ENCODE measurements at places on chromosomes 16 and 17.
A peak's percentile ranks its signal among the peaks of the same experiment; 100 is the strongest.

- DNase-seq, result no peak
Observed at GRCh38 chr16:74862743-74863244, 88.2 kb upstream of the FA2H start.

DNA sequence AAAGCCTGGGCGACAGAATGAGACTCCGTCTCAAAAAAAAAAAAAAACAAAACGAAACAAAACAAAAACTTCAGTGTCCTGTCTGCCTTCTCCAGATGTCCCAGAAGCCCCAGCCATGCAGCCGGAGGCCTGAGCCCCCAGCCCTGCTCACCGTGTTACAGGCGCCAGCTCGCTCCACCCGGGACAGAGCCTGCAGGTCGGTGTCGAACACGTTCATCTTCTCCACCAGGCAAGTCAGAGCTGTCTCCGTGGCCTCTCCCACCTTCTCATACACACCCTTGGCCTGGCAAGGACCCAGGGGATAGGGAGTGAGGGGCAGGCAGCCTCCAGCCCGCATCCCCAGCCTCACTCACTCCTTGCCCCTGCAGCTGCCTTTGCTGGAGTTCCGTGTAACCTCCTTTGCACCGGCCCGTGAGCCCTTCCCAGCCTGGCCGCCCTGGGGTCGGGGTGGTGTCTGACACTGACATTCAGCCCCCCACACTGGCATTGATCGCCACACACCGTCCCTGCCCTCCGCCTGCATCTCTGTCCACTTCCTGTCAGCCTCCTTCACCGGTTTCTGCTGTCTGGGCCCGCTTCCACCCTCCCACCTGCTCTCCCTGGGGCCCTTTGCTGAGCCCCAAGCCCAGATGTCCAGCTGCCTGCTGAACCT lies 20.9 kb downstream of the ATP2A3 start:
- no peak for DNase-seq

DNA sequence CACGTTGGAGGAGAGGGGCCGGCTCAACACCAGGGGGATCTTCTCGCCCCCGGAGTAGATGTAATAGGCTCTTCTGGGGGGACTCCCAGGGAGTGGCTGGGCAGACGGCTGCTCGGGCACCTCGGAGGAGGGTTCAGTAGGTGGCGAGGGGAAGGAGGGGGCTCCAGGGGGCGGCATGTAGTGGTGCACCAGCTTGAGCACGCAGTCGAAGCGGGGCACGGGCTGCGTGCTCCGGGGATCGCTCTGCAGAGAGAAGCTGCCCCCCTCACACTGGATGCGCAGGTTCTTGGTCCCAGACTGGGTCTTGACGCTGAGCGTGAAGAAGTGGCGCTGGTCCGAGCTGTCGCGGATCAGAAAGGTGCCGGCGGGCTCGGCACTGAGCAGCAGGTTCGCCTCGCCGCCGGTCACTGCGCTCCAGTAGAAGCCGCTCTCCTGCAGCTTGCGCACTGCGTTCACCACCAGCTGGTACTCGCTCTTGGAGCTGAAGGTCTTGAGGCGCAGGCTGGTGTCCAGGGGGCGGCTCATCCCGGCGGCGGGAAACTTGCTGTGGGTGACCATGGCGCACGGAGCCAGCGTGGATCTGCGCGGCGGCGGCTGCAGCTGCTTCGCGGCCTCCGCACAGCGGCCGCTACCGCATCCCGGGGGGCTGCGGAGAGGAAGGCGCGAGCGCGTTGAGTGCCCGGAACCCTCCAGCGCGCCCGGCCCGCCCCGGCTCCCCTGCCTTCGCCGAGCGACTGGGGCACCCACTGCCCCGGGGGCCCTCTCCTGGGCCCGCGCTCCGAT lies 1.1 kb downstream of the SOCS3 start:
- no peak for DNase-seq

- no peak for DNase-seq
Observed at GRCh38 chr16:89044418-89045180, 49.1 kb upstream of the ACSF3 start.

DNA sequence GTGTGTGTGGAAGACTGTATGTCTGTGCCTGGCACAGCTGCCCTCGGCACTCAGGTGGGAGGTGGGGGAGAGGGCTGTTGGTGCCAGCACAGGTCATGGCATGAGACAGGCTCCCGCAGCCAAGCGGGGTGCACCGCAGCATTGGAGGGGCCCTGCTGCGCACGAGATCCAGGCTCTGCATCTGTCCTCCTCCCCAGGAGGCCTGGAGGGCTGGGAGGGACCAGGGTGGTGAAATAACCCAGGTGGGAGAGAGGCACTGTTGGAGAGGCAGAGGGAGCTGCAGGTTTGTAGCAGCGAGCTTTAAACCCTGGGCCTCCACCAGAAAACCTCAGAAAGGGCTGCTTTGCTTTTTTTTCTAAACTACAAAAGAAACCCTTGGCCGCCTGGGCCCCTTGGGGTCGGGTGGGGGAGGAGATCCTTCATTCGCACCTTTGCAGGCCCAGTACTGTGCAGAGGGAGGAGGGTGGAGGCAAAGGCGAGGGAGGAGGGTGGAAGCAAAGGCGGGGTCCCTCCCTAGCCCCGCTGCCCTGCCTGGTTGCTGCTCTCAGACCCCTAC lies 241.7 kb downstream of the SEC14L1 start:
- DNase-seq, result peak; percentile 19

DNA sequence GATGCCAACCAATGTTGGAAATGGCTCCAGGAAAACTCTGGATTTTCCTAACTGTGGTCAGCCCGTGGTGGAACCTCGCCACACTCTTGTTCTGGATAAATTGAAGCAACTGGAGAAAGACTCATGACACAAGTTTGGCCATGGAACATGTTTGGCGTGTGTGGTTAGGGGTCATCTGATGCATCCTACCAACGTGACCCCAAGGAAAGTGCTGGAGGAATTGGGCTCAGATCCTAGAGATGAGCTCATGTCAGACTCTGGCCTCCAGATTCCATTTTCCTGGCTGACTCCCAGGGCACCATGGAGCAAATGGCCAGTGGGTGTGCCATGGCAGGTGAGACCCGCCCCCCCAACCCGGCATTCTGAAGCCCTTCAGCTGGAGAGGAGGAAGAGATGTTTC lies 58.5 kb downstream of the CACNG5 start:
- no peak for DNase-seq

DNA sequence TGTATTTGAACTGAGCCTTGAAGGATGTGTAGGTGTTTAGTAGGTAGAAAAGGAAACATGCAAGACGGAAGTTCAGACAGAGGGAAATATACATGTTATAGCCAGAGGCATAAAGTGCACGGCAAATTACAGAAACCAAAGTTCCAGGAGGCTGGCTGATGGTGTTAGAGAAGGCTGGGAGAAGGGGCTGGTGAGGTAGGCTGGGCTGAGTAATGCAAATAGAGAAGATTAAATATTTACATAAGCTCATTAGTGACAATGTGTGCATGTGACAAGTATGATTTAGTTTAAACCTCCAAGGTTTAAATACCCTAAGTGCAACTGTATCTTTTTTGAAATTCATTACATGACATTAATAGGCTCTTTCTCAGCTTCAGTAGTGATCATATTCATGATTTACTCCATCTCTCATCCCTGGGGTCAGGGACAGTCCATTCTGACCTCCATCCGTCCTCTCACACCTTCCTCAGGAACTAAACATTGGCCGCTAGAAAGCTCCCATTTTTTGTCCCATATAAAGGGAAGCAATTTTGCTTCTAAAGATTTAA lies 399.8 kb upstream of the SALL1 start:
- no peak for DNase-seq

DNA sequence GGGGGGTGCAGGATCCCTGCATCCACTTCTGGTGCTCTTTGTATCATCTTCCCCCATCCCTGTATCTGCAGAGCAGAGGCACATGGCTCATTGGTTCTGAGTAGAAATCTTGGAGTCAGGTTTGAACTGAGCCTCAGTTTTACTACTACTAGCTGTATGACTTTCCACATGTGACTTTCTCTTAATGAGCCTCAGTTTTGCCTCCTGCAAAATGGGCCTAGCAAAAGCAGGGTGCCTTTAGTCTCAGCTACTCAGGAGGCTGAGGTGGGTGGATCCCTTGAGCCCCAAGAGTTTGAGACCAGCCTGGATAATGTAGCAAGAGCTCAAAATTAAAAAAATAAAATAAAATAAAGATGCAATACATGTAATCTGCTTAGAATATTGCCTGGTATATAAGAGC lies 81.4 kb downstream of the SDR42E1 start:
- no peak for DNase-seq

GRCh38 chr16:7268182-7268581 lies 64.5 kb upstream of the RBFOX1 start:
- no peak for DNase-seq

DNA sequence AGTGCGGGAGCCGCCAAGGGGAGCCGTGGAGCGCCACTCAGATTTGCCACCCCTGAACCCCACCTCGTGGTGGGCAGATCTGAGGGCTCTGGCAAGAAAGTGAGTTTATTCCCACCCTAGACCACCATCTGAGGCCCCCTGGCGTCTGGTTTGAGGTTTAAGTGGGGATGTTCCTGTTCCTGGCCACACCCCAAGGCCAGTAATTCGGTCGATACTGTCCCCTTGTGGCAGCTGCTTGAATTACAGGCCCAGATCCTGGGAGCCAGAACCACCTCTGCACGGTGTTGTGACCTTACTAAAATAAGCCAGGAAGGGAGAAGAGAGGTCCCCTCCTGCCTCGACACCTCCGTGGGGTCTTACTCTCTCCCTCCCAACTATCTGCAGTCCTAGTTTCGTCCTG lies 3.3 kb upstream of the LAT start:
- DNase-seq, result peak; percentile 9

- no peak for DNase-seq
Observed at GRCh38 chr16:89147085-89147817, 24.3 kb upstream of the CDH15 start.

GRCh38 chr16:27222249-27223225 lies 19.2 kb downstream of the KDM8 start:
- DNase-seq, result no peak

DNA sequence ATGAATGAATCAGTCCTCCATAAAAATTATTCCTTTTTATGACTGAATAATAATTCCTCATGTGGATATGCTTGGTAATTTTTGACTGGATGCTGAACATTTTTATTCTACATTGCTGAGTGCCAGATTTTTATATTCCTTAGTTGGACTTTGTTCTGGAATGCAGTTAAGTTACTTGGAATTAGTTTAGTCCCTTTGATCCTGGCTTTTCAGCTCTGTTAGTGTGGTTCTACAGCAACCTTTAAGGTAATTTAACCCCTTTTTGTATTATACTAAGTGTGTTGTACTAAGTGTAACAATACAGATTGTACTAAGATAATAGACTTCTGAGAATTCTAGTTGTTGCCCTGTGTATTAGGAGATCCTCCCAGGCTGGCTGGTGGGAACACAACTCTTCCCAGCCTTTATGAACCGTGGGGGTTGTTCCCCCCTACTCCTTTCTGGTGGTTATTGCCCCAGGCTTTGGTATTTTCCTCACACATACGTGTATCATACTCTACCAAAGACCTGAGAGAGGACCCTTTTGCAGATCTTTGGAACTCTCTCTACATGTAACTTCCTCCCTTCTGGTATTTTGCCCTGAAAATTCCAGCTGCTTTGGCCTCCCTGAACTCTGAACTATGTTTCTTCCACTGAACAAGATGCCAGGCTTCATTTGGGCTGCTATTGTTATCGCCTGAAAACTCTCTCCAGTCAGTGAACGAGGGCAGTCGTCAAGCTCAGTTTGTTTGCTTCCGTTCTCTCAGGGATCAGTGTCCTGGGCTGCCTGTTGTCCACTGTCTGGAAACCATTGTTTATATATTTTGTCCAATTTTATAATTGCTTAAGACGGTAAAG lies 30.5 kb downstream of the TANGO6 start:
- no peak for DNase-seq

Data from effector CD8-positive, alpha-beta T cell (primary cell).